ENCODE measurements at places on chromosomes 1 and 21. TPM values are rescaled to one million over a fixed set of nuclear protein-coding genes. Genes with fewer than 3 reads are reported as not detected.

COL16A1 gene
- not detected for total RNA-seq

- no peak for DNase-seq
Measured at GRCh38 chr1:167648978-167649744, 19.1 kb downstream of the RCSD1 start.

DNA sequence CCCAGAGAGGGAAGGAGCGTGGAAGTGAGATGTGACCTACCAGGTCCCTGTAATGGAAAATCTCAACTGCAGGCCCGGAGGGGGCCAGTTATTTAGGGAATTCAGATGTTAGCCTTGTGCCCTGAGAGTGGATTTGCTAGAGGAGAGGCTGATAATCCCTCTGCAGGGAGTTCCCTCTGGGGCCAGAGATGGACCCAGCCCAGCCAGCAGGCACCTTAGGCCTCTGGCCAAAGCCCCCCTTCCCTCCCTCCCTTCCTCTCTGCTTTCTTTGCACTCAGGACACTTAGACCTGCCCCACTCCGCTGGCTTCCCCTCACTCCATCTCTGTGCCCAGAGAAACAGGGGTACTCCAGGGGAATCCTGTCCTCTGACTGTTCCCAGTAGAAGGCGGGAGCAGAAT lies 1.5 kb upstream of the ATP1A2 start:
- no peak for DNase-seq

DNA sequence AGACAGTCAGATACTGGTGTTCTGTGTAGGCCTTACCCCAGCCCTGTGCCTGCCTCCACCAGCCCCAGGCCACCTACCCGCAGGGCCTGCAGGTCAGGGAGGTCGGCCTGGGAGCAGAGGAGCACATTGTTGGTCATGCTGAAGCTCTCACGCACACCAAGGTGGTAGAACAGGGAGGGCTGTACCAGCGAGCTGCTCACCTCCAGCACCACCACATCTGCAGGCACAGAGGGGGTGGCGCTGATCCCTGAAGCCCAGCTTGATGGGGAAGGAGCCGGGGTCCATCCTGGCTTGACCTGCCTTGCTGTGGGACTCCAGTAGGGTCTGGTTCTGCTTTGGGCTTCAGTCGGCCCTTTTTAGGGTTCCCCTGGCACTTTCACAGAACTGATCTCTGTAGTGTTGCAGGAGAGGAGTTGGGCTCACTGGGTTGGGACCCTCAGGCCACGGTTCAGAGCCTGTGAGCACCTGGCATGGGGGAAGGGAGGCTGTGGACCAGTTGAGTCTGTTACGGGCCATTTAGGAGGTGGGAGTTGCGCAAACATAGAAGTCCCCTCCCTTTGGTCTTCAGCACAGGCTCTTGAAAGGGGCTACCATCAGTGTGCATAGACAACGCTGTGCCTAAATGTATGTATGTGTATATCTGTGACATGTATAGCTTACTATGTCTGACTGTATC lies 1.9 kb downstream of the MAP3K6 start:
- DNase-seq, result no peak

ATP1B1 gene
- total RNA-seq, result 12.6 TPM
